ENCODE measurements at places on chromosomes 6 and 20. TPM values are rescaled to one million over a fixed set of nuclear protein-coding genes. Genes with fewer than 3 reads are reported as not detected.

KIF13A gene
- 17.2 TPM for polyA plus RNA-seq

DNA sequence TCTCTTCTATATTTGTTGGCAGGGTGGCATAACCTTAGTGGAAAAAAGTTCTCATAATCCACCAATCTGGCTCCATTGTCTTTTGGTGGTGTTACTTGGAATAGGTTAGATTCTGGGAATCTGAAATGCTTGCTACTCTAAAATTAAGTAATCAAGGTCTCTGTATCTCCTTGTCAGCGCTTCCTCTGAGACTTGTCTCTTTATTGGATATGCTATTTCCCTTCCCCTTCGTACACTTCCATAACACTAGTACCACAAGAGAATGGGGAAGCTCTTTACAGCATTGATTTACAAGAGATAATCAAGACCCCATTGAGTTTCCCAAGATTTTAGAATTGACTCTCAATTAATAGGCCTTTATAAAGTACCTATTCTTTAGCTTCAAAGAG is 280.2 kb downstream of the ADGB start:
- no peak for DNase-seq

DNA sequence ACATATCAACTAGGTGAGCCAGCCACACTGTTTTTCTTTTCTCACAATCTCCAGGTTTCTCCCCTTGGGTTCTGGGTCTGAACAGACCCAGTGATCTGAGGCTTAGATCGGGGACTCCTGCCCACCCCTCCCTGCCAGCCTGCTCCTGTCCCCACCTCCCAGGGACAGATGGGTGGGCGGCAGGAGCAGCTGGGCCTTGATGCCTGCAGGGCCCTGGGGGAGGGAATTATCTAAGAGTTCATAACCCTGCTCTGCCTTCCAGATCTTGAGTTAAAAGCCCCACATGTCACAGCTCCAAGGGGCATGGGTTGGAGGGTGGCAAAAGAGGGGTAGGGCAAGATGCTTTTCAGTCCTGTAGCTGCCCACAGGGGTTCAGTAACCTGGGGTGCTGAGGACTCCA is 5.2 kb upstream of the XKR7 start:
- DNase-seq, result no peak

DNA sequence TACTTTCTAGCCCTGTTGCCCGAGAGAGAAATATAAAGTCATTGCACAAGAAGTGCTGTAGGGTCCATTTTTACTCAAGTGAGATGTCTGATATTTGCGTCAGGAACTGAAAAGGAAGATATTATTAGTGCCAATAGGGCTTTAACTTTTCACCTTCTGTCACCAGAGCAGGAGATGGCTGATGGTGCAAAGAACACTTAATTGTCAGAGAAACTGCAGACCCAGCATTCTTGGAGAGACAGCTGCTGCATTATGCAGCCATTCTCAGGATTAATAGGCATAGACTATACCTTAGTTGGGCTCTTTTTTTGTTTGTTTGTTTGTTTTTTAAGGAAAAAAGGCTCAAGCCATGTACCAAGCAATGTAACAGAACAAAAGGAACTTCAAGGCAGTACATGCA is 179.4 kb downstream of the RPS12 start:
- no peak for DNase-seq

- no peak for DNase-seq
Measured at GRCh38 chr6:170160031-170160627, 130.7 kb downstream of the DLL1 start.

SAMD10 gene
- polyA plus RNA-seq, result 4.7 TPM

DNA sequence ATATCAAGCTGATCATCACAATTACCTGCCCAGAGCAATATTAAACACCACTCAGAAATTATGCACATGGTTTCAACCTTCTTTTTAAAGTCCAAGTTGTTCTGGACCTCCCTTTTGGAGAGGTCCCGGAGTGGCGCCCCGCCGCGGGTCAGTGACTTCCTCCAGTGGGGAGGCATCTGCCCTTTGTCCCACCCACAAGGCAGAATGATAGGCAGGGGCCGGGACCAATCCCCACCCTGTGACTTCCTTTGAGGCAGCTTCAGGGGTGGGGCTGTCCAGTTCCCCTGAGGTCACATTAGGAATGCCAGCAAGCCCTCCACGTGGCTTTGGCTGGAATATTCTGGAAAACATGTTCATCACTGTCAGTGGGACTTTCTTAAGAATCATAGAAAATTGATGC is 207.0 kb downstream of the ANKRD60 start:
- no peak for DNase-seq

- peak; percentile 58 for DNase-seq
Measured at GRCh38 chr6:16277101-16277981, 39.0 kb downstream of the GMPR start.

ZKSCAN8 gene
- polyA plus RNA-seq, result 3.9 TPM

DNA sequence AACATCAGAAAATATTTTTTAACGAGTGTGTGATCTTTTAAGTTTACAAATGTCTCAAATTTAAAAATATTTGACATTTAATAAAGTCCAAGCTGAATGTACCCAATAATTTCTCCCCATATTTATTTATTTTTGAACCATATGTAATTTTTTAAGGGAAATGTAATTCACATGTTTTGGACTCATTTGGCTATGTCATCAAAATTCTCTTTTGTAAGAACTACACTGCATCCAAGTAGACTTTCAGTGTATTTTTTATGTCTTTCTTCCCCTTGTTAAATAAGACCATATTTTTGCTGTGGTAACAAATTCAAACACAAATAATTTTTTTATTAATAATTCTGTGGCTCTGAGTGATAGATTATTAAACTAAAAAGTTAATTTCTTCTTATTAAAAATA is 365.2 kb downstream of the CD109 start:
- DNase-seq, result no peak

- peak; percentile 90 for DNase-seq
Measured at GRCh38 chr6:44475779-44476434, 88.4 kb downstream of the CDC5L start.

GRCh38 chr6:11791354-11792107 is 12.9 kb upstream of the ADTRP start:
- no peak for DNase-seq

DPPA5 gene
- not detected for polyA plus RNA-seq

GRCh38 chr6:14265049-14266021 is 147.8 kb downstream of the CD83 start:
- DNase-seq, result no peak

DNA sequence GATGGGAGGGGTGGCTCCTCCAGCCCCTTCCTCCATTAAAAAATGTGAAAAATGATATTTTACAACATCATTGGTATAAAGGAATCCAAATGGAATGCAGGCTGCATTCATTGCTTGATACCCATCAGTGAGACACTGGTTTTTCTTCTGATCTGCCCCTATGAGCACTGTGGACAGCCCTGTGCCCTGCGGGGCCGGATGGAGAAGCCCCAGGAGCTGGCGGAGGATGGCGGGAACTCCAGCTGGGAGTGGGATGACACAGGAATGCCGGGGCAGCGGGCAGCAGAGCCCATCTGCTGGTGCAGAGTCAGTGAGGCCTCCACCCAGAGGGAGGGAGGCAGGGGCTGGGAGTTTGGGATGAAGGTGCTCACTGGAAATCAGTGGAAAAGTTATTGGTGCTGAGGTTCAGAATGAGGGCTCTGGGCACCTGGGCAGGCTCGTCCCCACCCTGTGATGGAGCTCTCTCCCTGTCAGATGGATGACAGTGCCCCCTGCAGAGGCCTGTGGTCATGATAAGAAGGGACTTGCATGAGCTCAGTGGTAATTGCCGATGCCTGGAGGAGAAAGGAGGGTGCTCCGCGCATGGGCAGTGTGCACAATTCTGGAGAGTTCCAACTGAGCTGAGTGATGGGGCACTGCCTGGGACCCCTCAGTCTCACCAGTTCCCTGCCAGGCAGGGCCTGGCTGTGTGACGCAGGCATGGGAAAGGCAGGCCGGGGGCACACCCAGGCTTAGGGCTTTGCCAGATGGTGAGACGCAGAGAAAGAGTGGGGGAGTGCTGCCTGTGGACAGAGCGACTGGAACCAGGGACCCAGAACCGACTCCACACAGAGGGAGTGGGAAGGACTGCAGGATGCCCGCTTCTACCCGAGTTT is 23.2 kb downstream of the CTCFL start:
- no peak for DNase-seq

- DNase-seq, result no peak
Measured at GRCh38 chr20:34983995-34984735, 28.5 kb downstream of the MYH7B start.

- no peak for DNase-seq
Measured at GRCh38 chr6:137665342-137665934, 171.2 kb upstream of the OLIG3 start.

GRCh38 chr6:99334526-99335127 is 14.8 kb downstream of the FAXC start:
- DNase-seq, result peak; percentile 56

LINC00237 gene
- 0.03 TPM for polyA plus RNA-seq

DNA sequence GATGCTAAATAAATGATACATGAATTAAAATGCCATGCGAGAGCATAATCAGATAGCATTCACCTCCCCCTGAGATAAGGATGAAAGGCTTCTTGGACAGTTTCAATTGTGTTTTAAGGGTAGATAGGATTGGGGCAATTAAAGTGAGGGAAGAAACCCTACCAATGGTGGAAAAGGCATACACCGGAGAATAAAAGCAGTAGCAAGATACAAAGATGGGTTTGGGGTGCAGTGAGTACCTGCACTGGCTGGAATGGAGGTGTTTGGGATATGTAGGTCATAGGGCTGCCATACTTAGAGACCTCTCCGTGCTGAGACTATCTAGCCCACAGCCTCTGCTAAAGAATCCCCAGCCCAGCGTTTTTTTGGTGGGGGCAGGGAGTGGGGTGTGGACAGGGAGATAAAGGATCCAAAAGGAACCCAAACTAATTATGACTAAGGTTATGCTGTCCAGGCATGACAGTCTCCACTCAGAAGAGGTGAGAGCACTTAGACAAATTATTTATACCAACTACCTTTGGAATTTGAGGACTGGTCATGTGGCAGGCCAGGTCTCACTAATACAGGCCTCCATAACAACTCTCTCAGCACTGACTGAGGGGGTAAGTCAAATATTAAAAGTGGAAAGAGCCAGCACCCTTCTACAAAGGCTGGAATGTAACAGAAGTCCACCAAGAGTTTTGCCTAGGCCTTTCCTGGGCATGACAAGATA is 280.8 kb downstream of the ADGB start:
- no peak for DNase-seq

GRCh38 chr20:24164360-24164759 is 175.8 kb upstream of the GGTLC1 start:
- DNase-seq, result no peak

CBLN4 gene
- 0.05 TPM for polyA plus RNA-seq

DNA sequence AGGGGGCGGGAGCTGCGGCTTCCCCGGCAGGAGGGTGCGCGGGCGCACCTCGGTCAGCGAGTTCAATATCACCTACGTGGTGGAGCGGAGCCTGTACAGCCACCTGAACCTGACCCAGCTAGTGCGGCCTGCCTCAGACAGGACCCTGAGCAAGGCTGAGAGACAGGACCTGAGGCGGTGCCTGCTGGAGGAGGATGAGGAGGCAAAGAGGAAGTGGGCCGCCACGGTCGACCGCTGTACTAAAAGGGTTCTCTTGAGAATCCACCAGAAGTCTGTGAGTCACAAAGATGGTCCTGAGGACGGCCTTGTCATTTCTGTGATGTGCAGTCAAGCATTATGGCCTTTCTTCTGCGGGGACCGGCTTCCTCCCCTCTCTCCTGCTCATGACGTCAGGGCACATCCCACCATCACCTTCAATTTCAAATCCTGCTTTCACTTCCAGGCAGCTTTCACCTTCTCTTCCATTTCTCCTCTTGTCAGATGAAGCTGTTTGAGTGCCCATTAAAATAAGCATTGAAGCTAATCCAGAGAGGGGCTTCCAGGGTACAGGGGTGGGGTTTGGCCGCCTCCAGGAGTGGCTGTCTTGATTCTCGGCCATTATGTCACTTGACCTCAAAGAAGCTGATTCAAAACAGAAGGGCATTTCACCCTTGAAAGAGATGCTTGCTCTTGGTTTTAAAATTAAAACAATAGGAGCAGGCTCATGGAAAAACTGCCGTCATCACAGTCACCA is 177.6 kb downstream of the SASH1 start:
- DNase-seq, result no peak

SEMG1 gene
- not detected for polyA plus RNA-seq

- peak; percentile 10 for DNase-seq
Measured at GRCh38 chr20:57652606-57653545, 32.6 kb upstream of the ZBP1 start.

SNX21 gene
- polyA plus RNA-seq, result 15.9 TPM

GRCh38 chr6:11772109-11772825 is 6.3 kb downstream of the ADTRP start:
- no peak for DNase-seq

GRCh38 chr6:46893648-46894047 is 28.1 kb downstream of the ADGRF5 start:
- DNase-seq, result peak; percentile 29

DNA sequence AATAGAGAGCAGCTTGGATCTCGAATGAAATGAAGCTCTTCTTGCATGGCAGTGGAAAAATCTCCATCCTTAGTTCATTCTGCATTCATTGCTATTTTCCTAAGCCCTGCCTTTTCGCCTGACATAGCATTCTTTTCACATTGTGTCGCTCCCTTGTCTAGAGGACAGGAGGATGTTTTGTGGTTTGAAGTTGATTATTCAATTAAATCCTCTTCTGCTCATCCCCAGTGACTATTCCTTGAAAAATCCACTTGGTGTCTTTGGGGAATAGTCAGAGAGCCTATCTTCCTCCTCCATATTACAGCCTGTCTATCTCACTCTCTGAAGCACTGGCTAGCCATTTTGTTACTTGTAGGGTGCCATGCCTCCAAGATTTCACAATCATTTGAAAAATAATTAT is 161.2 kb downstream of the KLHL32 start:
- DNase-seq, result no peak

GRCh38 chr6:147950623-147950987 is 392.0 kb upstream of the SASH1 start:
- DNase-seq, result peak; percentile 90

SLC17A1 gene
- polyA plus RNA-seq, result not detected

- no peak for DNase-seq
Measured at GRCh38 chr6:72111611-72112010, 225.3 kb downstream of the RIMS1 start.

- DNase-seq, result peak; percentile 48
Measured at GRCh38 chr20:35187584-35188190, 15.8 kb downstream of the PROCR start.

EMILIN3 gene
- polyA plus RNA-seq, result 0.12 TPM

IL17F gene
- polyA plus RNA-seq, result not detected

OR2B6 gene
- not detected for polyA plus RNA-seq

MYB gene
- polyA plus RNA-seq, result 1.3 TPM

FAXC gene
- 1.1 TPM for polyA plus RNA-seq

GRCh38 chr6:167892835-167893815 is 66.4 kb downstream of the AFDN start:
- DNase-seq, result no peak

TGM2 gene
- 457 TPM for polyA plus RNA-seq

ENPP3 gene
- 0.31 TPM for polyA plus RNA-seq

XKR7 gene
- 0.02 TPM for polyA plus RNA-seq

DNA sequence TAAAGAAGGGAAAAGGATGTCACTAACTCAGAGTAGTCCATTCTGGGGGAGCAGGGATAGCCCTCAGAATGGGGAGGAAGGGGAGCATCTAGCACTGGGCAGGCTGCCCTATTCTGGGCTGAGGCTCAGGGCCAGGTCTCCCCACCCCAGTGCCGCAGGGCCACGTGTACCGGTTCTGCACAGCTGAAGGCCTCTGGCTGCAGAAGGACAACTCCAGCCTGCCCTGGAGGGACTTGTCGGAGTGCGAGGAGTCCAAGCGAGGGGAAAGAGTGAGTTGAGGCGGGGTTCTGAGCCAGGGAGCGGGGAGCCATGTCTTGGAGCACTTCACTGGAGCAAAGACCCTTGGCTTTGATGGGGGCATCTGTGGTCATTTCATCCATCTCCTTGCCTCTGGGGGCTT is 17.0 kb downstream of the GLP1R start:
- DNase-seq, result no peak

- no peak for DNase-seq
Measured at GRCh38 chr20:22381812-22382416, 202.5 kb downstream of the FOXA2 start.
